ENCODE measurements at places on chromosomes 16 and 17.

GRCh38 chr16:70647441-70648359 lies 1.3 kb downstream of the IL34 start:
- no peak for DNase-seq

DNA sequence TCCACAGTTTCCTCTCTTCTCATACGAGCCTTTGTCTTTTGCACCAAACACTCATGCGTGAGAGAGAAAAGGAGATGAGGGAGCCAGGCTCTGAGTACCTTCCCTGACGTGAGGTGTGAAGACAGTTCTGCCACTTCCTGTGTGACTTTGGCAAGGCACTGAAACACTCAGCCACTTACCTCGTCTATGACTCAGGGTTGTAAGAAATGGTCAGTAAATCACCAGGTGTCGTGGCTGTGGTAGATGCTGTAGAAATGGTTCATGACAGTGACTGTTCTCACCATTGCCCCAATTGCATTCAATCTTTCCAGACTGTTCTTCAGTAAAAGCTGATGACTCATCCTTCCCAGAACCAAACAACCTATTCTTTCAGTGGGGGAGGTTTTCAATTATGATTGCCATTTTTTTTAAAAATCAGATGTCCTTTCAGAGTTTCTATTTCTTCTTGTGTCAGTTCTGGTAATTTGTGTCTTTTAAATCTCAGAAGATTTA lies 49.2 kb upstream of the CBFA2T3 start:
- DNase-seq, result no peak

GRCh38 chr16:1990351-1991134 lies 773 bp downstream of the SYNGR3 start:
- DNase-seq, result no peak

DNA sequence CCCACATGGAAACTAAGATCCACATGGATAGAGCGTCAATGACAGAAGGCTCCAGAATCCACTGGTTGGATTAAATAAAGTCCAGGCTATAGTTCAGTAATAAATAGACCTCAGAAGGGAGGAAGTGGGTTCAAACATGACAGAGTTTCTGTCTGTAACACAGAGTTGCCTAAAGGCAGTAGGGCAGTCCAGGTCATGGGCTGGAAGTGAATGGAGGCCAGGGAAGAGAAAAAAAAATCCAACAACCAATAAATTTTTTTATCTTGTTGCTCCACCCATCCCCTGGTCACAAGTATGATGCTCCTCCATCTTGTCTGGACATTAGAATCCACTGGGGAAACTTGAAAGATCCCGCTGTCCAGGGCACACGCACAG lies 92.4 kb downstream of the RGS9 start:
- no peak for DNase-seq

- no peak for DNase-seq
These were observed 22.8 kb downstream of the PGS1 start for GRCh38 chr17:78401246-78401645.

DNA sequence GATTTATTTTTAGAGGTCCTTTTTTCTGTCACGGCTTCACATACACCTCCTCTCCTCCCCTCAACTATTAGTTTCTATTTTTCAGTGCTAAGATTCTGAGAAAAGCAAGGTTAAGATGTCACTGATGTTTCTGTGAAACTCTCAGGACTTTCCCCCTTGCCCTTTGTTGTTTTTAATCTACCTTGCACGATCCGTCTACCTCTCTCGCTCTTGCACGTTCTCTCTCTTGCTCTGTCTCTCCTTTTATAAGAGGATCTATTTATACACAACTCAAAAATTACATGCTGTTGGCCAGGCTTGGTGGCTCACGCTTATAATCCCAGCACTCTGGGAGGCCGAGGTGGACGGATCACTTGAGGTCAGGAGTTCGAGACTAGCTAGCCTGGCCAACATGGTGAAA lies 43.6 kb downstream of the RPA1 start:
- no peak for DNase-seq

- DNase-seq, result no peak
These were observed 79.9 kb downstream of the WNT3 start for GRCh38 chr17:46738544-46738943.

DNA sequence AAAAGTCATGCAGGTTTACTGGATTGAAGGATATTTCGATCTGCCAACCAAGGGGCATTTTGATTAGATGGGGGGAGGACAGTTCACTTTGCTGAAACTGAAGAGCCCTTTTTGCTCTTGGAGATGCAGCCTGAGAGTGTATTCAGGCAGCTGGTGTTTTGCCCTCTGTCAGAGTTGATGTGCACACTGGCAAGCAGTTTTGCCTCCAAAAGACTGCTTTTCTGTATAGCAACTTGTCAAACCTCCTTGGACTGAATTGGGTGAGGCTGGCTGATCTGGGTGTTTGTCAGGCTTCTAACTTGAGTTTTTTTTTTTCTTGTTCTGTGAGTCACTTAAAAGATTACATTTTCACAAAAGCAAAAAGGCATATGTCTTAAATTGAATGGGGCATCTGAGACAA lies 22.6 kb upstream of the ANKFN1 start:
- DNase-seq, result no peak

- no peak for DNase-seq
These were observed 1.5 kb downstream of the FLCN start for GRCh38 chr17:17235212-17236174.

GRCh38 chr16:81549547-81550431 lies 105.2 kb downstream of the CMIP start:
- no peak for DNase-seq

DNA sequence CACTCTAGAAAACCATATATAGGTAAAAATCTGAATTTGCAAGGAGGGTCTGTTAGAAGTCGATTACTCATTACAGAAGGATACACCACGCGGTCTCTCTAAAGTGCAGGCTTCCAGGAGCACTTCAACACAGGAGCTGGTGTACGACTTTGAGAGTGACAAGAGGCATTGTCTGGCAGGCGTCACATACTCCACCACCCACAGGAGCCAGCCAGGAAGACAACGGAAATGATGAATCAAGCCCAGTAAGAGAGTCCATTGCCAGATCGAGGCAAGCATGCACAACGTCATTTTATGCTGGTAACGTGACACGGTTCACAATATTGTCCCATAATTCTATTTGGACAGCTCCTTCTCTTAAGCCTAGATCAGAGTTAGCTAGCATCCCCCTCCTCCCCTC lies 15.0 kb upstream of the CACNG4 start:
- DNase-seq, result no peak

GRCh38 chr17:16969931-16970906 lies 1.7 kb downstream of the TNFRSF13B start:
- no peak for DNase-seq

GRCh38 chr17:29628644-29629043 lies 5.9 kb upstream of the CORO6 start:
- no peak for DNase-seq

DNA sequence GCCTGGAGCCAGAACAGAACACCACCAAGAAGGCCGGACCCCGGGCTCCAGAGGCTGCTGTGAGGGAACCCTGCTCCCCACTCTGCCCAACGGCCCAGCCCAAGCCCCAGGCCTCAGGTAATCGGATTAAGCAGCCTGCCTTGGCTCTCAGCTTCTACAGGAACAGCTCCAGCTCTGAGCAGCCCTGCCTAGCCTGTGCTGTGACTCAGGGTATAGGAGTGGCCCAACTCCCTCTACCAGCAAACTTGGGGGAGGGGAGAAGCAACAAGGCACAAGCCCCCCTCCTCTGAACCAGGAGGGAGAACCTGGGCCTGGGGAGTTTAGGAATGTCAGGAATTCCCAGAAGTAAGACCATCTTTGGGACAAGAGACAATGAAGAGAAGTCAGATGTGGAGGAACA lies 849 bp upstream of the SOX15 start:
- DNase-seq, result no peak

- no peak for DNase-seq
These were observed 6.7 kb downstream of the NEK8 start for GRCh38 chr17:28735242-28735722.

GRCh38 chr17:64174686-64175456 lies 44.9 kb upstream of the ERN1 start:
- DNase-seq, result no peak

- no peak for DNase-seq
These were observed 463.8 kb upstream of the HSBP1 start for GRCh38 chr16:83343935-83344366.

- no peak for DNase-seq
These were observed 4.7 kb upstream of the CNOT1 start for GRCh38 chr16:58634265-58634802.

GRCh38 chr17:58281511-58282011 lies 826 bp upstream of the MPO start:
- no peak for DNase-seq

- DNase-seq, result no peak
These were observed 24.3 kb downstream of the SPECC1 start for GRCh38 chr17:20033415-20033814.

- DNase-seq, result no peak
These were observed 11.4 kb downstream of the SLFN5 start for GRCh38 chr17:35254107-35254773.

DNA sequence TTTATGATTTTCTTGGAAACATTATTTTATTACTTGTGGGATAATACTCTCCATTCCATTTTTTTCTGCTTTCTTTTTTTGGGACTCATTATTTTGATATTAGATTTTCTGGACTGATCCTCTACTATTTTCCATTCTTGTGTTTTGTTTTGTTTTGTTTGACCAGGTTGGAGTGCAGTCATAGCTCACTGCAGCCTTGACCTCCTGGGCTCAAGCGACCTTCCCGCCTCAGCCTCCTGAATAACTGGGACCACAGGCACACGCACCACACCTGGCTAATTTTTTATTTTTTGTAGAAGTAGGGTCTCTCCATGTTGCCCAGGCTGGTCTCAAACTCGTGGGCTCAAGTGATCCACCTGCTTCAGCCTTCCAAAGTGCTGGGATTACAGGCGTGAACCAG lies 44.1 kb downstream of the RBBP6 start:
- DNase-seq, result no peak

DNA sequence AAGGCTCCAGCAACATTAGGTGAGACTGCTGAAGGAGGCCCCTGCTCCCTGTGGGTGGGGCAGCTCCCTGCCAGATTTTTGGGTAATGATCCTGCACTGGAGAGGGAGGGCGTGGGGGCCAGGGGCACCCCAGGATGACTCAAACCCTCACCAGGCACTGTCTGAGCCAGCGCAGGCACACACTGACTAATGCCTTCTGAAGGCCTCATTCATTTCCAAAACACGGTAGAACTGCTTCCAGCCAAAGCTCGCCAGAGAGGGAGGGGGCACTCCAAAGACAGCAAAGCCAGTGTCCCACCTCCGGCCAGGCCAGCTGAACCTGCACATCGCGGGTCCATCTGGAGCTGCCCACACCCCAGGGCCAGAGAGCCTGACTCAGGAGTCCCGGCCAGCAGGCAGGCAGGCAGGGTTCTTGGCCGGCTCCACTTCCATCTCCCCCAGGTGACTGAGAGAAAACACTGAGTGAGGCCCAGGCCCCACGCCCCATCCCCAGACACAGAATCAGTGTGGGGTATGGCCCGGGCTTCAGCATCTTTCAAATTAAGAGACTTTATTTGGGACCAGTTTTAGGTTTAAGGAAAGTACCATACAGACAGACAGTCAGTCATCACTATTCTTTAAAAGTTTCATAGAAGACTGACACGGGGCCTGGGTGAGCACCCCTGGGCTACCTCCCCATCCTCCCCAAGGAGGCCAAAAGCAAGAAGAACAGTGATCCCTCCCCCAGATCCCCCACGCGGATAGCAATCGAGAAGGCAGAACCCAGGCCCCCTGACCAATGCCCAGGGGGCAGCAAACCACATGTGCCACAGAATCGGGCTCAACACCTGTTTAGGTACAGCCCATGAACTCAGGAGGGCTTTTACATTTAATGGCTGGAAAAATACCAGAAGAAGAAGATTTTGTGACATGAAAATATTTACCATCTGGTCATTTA lies 2.3 kb downstream of the PIEZO1 start:
- no peak for DNase-seq

- no peak for DNase-seq
These were observed 44.8 kb downstream of the RNF135 start for GRCh38 chr17:31015639-31016038.

DNA sequence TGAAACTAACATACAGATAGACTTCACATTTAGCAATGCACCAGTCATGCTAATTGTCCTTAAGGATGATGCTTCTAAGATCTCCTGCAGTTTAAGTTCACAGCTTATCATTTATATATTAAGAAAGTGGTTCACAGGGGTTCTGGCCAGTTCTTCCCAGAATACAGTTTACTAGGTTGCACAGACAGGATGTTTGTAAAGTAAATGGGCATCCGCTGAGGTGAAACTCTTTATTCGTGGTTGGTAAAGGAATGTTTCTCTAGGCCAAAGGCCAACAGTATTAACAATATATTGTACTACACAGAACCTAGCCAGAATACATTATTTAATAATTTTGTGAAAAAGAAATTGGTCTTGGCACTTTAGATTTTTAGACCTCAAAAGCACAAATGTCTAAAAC lies 1427.3 kb downstream of the CDH8 start:
- no peak for DNase-seq

DNA sequence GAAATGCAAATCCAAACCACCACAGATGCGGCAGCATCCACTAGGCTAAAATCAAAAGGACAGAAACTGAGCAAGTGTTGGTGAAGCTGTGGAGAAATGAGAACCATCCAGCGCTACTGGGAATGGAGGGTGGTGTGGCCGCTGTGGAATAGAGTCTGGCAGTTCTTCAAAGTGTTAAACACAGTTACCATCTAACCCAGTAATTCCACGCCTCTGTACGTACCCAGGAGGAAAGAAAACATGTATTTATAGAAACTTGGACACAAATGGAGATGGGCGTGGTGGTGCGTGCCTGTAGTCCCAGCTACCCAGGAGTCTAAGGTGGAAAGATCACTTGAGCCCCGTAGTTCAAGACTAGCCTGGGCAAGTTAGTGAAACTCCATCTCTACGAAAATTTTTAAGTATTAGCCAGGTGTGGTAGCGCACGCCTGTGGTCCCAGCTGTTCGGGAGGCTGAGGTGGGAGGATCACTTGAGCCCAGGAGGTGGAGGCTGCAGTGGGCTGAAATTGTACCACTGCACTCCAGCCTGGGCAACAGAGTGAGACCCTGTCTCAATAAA lies 11.6 kb downstream of the SLC25A10 start:
- DNase-seq, result no peak

- DNase-seq, result no peak
These were observed 56.9 kb downstream of the NOS2 start for GRCh38 chr17:27743281-27743885.

DNA sequence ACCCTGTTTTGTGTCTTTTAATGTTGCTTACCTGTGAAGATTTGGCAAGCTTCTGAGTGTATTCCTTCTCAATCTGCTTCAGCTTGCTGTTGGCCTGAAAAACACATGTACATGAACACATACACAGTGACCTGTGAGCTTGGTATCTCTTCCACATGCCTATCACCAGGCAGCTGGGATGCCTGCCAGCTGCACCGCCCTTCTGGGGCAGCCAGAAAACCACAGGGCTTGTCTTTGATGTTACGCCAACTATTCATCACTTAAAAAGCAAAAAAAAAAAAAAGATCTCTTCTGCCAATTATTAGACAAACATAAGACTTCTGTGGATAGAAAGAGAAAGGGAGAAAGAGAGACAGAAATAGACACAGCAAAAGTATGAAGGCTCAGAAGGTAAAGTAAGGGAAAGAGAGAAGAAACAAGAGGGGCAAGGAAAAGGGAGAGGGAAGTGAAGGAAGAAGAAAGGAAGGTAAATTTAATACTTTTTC lies 189.2 kb upstream of the AXIN2 start:
- DNase-seq, result no peak

Measured in activated CD4-positive, CD25-positive, alpha-beta regulatory T cell (primary cell).